ENCODE measurements at places on chromosomes 2 and 18.

- no peak for DNase-seq
Measured at GRCh38 chr2:232750135-232750671, 26.2 kb downstream of the KCNJ13 start.

DNA sequence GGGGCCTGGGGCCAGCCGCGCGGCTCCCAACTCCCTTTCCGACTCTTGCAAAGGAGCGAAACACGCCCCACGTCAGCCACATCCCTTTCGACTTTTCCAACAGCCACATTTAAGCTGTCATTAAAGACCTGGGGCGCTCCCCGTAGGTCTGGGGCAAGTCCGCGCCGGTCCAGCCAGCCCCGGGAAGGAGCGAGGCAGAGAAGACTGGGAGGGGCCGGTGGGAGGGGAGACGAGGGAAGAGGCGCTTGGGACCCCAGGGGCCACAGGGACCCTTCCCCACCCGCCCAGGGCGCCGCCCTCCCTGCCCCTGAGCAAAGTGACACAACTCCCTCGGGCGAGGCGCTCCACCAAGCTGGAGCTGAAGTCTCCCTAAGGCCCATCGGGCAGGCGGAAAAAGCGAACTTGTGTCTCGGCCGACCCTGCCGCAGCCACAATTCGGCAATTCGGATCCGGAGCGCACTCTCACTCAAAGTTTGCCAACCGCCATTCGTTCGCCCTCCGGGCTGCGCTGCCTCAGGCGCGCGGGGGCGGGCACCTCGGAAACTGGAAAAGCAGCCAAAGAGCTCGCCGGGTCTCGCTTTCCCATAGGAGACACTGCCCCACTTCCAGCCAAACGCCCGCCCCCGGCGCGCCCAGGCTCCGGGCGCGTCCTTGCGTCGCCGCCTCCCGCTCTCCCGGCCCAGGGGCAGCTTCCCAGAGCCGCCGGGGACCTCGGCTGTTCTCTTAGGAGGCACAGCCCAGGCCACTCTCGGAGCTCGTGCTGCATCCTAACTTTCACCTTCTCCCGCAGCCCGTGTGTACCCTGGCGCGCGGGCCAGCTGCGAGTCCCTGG, 1.1 kb upstream of the KCTD1 start:
- peak; percentile 53 for DNase-seq

- DNase-seq, result no peak
Measured at GRCh38 chr2:137943678-137944347, 20.5 kb upstream of the HNMT start.

DNA sequence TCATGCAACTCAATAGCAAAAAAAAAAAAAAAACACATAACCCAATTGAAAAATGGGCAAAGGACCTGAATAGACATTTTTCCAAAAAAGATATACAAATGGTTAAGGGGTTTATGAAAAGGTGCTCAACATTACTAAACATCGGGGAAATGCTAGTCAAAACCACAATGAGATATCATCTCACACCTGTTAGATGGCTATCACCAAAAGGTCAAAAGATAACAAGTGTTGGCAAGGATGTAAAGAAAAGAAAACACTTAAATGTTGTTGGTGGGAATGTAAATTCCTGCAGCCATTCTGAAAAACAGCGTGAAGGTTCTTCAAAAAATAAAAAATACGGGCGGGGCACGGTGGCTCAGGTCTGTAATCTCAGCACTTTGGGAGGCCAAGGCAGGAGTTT, 112.4 kb upstream of the CAB39 start:
- DNase-seq, result no peak

- DNase-seq, result no peak
Measured at GRCh38 chr2:181789827-181790448, 101.6 kb upstream of the ITPRID2 start.

DNA sequence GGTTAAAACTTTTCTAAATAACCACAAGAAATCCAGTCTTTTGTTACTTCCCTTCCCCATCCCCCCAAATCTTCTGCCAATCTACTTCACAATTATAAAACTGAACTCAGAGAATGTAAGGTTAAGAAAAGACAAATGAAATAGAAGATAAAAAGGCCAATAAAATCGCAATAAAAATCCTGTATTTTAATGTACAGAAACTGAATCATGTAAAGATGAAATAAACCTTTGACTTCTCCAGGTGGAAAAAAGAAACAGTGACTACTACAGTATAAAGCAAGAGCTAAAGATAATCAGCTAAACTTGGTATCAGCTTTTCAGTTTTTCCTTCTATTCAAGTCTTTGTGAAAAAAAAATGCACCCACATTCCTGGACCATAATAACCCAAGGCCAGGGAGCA, 1.7 kb downstream of the SYT4 start:
- no peak for DNase-seq

- no peak for DNase-seq
Measured at GRCh38 chr2:30932870-30933269, 125.6 kb upstream of the CAPN13 start.

GRCh38 chr2:96111823-96112500, 4.4 kb downstream of the ADRA2B start:
- no peak for DNase-seq

DNA sequence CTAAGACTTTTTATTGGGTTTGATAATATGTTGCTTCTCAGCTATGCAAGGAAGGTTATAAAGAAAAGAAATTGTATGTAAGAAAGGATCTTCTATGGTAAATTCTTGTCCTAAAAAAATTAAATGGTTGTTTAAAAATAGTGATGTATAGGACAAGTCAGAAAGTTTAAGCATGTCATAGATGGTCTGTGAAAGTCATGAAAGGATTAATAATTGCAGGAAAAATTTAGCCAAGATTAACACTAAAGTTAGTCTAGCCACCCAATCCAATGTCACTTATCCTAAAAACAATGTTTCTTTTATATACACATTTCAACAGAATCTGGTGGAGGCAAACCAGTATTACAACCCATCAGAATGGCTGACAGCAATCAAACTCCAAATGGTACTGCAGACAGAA, 1046.7 kb upstream of the SLC39A10 start:
- no peak for DNase-seq

DNA sequence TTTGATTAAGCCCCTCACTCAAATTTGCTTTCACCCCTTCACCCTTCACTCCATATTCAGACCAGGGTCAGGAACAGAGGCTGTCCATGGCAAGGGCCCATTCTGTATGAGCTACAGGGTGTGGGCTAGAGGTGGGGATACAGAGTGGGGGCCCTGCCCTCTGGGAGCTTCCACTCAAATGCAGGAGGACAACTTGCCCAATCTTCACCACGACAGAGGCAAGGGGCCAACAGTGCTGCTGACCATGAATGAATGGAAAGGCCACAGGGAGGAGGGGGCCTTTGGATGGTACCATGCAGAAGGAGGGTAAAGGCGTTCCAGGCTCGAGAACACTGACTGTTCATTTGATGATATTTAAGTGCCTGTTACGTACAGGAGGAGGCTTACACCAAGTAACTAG, 22.8 kb downstream of the ADRA2B start:
- DNase-seq, result no peak

DNA sequence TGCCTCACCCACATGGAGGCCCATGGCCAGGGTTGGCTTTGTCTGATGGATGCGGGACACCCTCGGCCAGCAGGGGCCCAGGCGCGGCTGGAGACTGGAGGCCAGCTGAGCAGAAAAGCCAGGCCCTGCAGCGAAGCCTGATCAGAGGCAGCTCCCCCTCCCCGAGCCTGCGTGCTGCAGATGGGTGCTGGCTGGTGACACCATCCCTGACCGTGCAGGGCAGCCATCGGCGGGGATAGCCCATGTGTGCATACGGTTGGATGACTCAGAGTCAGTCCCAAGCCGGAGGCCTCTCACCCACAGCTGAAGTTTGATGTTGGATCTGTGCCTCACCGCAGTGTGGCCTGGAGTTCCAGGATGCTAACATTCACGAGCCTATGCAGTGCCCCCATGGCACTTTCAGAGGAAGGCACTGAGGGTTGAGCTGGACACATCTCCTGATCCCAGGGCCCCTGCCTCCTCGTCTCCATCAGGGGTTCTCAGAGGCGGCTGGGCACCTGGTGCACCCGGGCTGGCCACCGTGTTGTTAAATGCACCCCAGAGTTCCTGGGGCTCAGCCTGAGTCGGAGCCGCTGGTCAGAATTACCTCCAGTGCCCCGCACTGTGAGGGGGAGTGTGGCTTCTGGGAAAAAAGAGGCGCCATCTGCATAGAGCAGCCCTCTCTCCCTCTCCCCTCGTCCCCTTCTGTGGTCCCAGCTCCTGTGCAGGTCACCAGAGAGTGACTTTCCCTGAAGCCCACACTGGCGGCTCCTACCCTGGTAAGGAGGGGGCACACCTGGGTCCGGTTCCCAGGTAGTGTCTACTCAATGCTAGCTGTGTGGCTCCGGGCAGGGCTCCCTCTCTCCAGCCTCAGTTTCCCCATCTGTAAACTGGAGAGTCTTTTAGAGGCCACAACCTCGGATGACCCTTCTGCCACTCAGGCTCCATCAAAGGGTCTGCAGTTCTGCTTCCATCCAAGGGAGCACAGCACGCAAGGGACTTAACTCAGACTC, 19.4 kb upstream of the KIF1A start:
- DNase-seq, result no peak

DNA sequence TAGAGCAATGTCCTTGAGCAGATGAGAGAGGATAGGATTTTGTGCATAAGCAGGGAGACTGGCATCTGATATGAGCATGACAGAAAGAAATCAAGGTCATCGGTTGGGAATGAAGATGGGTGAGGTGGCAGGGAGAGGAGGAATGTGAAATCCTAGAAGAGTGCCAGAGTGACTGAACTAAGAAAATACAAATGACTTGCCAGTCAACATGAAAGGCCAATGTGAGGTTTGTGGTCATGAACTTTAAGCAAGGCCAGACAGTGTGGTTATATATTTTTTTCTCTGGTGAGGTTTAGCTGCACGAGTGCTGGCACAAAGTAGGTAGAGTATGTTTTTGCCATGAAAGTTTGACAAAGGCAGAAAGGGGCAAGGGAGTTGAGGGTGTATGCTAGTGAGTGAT, 21.2 kb downstream of the QPCT start:
- no peak for DNase-seq

DNA sequence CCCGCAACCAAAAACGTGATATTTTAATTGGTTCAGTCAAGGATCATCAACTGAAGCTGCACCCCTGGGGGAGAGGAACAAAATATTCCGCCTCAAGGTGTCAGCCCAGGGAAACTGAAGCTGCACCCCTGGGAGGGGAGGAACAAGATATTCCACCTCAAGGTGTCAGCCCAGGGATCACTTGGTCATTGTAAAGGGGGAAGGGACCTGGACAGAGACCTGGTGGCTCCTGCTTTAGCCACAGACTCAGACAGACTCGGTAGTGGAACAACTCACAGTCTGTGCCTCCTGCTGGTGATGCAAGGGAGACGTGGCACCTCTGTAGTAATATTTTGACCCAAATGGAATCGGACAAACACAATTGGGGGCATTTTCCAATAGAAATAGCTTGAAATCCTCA, 75.1 kb downstream of the GBX2 start:
- DNase-seq, result no peak

DNA sequence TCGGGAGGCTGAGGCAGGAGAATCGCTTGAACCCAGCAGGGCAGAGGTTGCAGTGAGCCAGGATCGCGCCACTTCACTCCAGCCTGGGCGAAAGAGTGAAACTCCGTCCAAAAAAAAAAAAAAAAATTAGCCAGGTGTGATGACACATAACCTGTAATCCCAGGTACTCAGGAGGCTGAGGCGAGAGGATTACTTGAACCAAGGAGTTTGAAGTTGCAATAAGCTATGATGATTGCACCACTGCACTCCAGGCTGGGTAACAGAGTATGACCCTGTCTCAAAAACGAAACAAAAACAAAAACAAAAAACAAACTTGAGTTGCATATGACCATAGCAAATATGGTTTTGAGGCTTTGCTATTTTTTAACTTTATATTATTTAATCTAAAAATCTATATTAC, 25.8 kb downstream of the SANBR start:
- DNase-seq, result no peak

DNA sequence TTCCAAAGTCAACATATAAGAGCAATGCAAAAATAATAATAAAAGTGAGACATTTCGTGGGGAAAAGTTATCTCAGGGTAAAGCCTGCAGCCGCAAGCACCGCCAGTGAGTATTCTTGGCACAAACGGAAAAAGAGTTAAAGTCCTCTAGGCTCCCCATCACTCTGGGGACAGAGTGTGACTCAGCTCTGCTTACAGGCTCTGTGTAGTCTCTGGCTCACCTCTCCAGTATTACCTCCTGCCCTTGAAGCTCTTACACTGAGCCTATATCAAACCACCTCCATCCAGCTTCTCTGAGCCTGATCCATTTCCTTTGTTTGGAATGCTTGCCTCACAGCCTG, 55.5 kb downstream of the MTHFD2 start:
- DNase-seq, result no peak

DNA sequence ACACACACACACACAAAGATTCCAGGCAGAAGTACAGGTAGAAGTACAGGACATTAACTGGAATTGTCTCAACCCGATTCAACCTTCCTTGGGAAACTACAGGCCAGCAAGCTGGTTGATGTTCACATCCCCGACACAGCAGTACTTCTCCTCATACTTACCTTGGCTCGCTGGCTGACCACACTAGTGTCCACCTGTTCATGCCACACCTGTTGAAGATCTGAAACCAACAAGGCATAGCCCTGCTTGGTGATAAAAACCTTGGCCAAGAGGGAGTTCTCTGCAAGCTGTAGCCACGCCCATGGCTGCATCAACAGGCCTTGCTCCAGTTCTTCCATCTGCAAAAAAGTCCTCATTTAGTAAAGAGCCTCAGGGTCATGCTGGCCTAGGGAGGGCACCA, 2.6 kb downstream of the NHEJ1 start:
- no peak for DNase-seq

DNA sequence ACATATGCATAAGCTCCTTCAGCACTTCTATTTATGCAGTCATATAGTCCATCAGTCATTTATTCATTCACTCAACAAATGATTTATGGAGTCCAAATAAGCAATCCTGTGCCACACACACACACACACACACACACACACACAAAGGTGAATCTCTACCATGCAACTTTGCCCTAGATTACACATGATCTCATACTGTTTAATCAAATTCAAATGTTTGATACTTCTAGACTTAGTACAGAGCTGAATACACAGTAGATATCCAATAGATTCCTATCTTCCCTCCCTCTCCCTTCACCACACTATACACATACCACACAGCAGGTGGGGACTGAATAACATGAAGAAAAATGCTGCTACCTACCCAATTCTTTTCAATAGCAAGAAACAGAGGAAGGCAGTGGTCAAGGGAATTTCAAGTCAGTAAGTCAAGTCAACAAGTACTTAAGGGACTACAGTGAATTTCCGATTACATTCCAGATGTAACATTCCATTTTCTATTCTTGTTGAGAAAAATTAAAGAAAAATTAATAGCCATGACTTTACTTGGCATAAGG, 65.4 kb downstream of the EPG5 start:
- no peak for DNase-seq

- DNase-seq, result no peak
Measured at GRCh38 chr2:8103085-8103708, 578.7 kb upstream of the ID2 start.

GRCh38 chr18:23188068-23188760, 52.9 kb downstream of the CABLES1 start:
- DNase-seq, result no peak

- DNase-seq, result no peak
Measured at GRCh38 chr18:8097927-8098326, 511.3 kb upstream of the RAB12 start.

All from SW 1271 (cell line).